Astrocyte of the spinal cord (primary cell): ENCODE measurements at places on chromosomes 4 and X.

GRCh38 chrX:32778965-32779364 lies 432.4 kb downstream of the DMD start:
- DNase-seq, result no peak

DNA sequence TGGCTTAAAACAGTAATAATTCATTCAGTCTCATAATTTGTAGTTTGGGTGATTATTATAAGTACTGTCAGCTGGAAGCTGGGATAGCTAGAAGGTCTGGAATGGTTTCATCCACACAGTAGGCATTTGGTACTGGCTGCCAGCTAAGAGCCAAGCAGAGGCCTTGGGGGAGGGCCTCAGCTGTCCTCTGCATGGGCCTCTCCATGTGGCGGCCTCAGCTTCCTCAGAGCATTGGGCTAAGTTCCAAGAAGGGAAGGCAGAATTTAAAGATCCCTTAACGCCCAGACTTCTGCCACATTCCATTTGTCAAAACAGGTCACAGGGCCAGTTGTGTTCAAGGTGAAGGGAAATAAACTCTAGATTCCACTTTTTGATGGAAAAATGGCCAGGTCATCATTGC lies 93.3 kb downstream of the NEUROG2 start:
- DNase-seq, result no peak

GRCh38 chr4:134754301-134755019 lies 552.9 kb upstream of the PABPC4L start:
- DNase-seq, result no peak

GRCh38 chr4:71732066-71732465 lies 51.8 kb downstream of the GC start:
- DNase-seq, result peak; percentile 2

DNA sequence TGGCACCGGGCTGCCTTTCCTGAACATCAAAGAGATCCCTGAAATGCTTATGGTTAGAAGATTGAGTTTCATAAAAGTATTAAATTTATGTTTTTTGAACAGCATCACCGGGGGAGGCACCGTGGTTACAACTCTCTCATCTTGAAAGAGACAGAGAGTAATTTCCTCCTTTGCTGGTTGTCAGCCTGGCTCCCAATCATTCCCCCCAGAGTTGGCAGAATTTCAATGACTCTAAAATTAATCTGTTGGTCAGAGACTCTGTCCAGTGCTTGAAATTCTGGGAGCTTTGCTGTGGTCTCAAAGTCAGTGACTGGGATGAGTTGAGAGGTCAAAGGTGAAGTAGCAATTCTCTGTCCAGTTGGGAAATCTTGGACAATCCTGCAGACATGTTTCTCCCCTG lies 135.9 kb downstream of the RAB28 start:
- DNase-seq, result no peak

DNA sequence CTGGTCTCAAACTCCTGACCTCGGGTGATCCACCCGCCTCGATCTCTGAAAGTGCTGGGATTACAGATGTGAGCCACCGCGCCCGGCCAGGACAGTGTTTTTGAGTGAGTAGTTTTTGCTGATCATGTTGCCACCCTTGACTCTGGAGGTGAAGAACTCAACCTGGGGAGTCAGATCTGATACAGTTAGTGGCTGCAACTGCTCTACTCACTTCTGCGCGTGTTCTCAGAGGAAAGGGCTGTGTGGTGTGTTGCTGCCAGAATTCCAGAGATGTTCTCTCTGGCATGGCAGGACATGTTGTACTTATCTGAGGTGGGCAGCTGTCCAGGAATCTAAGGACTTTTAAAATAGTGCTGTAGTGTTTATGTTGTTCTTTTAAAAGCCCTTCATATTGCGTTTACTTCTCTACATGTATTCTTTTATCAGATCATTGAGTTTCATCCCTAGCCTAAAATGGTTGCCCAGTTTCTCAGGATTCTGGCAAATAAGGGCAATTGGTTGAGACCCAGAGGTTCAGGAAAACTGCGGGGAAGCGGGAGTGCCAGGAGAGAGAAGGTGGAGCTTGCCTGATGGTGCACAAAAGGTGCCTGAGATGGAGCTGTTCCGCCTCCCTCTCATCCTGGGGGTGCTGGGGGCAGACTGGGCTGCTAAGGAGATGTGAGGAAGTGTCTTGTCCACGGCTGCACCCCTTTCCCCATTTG lies 97.7 kb downstream of the ARHGAP10 start:
- peak; percentile 55 for DNase-seq

DNA sequence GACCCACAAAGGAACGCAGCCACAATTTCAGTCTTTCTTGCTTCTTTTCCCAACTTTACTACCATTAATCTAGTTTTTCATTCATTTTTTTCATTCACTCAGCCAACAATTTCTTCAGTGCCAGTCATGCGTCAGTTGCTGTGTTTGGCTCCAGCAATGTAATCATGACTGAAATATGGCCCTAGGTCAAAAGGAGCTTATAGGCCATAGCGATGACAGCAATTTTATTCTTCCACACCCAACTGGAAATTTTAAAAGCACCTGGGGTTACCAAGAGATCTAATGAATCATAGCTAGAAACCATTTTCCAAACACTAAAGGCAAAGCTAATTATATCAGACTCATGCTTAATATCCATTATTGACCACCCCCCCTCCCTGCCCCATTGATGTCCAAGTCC lies 29.8 kb upstream of the C1QTNF7 start:
- no peak for DNase-seq

GRCh38 chrX:72029483-72030411 lies 102.0 kb downstream of the RTL5 start:
- DNase-seq, result peak; percentile 86

- no peak for DNase-seq
These were observed 8.3 kb upstream of the HAND2 start for GRCh38 chr4:173538148-173538908.

DNA sequence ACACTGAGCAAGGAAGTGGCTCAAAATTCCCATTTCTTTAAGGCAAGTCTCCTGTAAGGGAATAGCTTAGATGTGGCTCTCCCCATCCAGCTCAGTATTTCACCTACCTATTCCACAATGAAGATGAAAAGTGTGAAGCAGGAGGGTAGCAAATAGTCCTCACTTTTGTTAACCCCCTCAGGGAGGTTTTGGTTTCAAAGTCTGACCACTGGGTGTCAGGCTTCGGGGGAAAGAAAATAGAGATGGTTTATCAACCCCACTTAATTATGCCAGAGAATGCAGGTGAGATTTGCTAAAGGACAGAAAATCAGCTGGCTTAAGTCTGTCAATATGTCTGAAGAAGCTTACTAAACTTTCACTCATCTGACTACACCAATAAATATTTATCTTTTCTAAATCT lies 69.5 kb downstream of the DHX15 start:
- DNase-seq, result no peak

DNA sequence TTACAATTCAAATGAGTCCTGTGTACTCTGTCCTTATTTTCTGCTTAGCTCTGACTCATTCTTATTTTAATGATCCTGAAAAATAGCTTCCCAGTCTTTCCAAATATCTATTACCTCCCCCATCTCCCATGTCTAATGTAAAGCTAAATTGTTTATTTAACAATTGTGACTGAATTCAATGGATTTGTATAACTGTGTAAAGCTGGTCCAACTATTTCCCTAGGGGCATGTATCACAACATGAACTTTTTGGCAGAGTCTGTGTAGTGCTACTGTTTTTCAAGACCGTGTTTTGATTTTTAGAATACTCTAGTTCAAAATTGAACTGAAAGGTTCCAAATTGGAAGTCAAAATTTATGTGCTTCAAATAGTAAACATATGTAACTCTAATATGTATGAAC lies 67.8 kb downstream of the SPCS3 start:
- peak; percentile 40 for DNase-seq

DNA sequence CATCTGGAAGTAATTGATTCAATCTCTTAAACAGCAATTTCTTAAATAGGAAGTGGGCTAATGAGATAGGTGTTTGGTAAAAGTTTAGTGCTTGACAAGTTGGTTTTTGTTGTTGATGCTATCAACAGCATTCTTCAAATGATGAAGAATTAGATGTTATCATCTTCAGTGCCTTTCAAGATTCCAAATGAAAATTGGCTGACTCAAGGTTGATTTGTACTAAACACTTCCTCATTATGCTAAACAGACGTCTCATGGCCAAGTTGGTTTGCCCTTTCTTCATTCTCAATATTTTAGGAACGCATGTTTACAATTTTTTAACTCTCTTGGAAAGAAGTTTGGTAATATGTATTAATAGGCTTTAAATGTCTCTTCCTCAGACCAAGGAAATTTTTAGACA lies 86.0 kb downstream of the MID1IP1 start:
- DNase-seq, result no peak

DNA sequence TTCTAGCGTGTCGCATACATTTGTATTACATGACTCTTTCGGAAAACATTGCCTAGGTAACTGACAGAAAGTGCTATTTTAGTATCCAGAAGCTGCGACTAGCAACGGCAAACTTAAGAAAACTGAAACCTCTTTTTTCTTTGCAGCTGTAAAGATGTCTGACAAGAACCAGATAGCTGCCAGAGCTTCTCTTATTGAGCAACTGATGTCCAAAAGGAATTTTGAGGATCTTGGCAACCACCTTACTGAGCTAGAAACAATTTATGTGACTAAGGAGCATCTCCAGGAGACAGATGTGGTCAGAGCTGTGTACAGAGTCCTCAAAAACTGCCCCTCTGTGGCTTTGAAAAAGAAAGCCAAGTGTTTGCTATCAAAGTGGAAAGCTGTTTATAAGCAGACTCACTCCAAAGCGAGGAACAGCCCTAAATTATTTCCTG lies 9.4 kb downstream of the TCEANC start:
- no peak for DNase-seq

DNA sequence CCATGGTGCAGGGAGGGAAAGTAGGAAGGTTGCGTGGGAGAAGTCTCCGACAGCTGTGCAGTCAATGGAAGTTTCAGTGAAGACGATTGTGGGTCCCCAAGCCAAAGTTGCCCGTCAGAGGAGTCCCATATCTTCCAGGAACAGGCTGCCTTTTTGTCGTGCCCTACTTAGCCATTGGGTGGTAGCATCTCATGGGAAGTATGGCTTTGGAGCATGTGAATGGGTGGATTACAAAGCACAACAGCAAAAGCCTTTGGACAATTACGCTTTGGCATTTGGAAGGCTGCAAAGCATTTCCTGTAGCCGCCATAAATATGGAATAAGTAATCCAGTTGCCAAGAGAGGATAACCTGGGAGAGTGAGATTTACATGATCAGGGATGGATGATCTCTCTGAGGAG lies 300.7 kb upstream of the BOD1L1 start:
- DNase-seq, result no peak

GRCh38 chr4:184473499-184474262 lies 669 bp downstream of the IRF2 start:
- no peak for DNase-seq

- DNase-seq, result no peak
These were observed 498 bp downstream of the RBMX start for GRCh38 chrX:136880003-136880451.

DNA sequence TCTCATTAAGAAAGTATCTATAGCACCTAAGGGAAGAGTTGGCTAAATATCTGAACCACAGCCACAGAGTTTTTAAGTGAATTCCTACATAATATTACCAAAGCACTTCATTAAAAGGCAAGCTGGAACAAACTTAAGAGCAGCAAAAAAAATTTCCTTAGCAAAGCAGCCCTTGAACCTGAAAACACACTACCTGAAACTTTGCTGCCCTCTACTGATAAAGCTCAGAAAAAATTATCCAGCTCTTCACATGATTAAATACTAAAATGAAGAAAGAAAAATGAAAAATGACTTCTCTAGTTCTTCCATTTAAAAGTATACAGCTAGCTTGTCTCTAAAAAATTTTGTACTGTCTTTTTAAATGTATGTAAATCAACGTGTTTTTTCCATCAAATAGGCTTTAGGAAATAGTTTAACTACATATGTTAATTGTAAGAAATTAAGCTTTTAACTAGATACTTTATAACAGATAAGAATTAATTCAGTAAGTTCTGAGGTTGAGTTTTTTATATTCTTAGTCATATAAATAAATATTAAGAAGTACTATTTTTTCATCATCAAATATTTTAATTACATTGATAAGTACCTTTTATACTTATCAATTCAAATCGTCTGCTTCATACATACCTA lies 156.1 kb downstream of the STPG2 start:
- peak; percentile 56 for DNase-seq

GRCh38 chr4:140286456-140286855 lies 87.0 kb upstream of the SCOC start:
- DNase-seq, result no peak

DNA sequence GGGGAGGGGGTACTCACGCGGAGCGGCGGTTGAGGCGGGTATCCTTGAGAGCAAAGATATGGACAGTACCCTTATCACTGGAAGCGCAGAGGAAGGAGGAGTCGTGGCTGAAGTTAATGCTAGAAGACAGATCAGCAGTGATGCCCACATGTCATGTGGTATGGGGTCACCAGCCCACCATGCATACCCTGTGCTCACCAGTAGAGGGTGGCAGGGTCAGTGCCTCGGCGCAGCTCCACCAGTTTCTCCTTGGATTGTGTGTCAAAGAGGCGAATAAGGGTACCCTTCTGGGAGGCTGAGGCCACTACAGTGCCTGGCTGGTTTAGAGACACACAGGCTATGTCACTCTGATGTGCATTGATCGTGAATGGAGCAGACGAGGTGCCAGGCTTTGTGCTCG lies 1.5 kb upstream of the PRAF2 start:
- no peak for DNase-seq

GRCh38 chrX:42054256-42054655 lies 130.9 kb upstream of the CASK start:
- DNase-seq, result no peak

- DNase-seq, result peak; percentile 96
These were observed 180.7 kb upstream of the PGRMC2 start for GRCh38 chr4:128468123-128468989.

- DNase-seq, result no peak
These were observed 612.7 kb downstream of the KCTD8 start for GRCh38 chr4:43835869-43836268.

DNA sequence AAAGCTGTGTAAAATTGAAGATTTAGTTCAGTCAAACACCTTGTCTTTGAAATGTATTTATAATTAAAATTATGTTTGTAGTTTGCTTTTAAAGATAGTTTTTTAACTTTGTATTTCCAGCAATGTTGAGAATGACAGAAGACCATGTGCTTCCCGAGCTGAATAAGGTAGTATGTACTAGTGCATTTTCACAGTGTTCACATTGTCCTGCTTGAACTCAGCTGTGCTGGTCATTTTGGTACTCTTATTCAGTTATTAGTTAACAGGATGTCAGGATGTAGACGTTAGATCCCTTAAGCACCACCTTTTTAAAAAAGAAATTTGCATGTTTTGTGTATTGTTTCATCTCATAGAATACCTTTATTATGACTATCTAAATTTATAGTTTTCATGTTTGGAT lies 28.4 kb downstream of the ANAPC4 start:
- no peak for DNase-seq

DNA sequence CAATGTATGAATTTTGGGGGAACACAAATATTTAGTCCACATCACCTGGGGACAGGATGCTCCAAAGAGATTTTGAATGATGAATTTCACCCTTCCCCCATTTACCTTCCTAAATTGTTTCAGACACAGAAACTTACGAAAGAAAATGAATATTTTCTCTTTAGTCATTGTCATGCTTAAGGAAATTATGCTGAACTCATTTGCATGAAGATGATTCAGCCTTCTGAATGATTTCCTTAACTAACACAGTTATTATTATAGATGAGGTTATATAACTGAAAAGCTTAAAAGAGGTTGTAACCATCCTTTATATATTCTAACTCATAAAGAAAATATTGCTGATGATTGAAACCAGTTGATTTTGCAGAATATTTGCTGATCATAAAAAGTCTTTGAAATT lies 61.1 kb downstream of the KCNIP4 start:
- DNase-seq, result no peak
